ENCODE measurements at places on chromosomes 4 and X. TPM values are rescaled to one million over a fixed set of nuclear protein-coding genes. Genes with fewer than 3 reads are reported as not detected.

Gene SMR3B
- total RNA-seq: not detected

Gene AADAT
- 8.1 TPM for total RNA-seq

Gene SSX2B
- total RNA-seq: not detected

Gene CXCL9
- total RNA-seq: 0.10 TPM

Gene UGT2B11
- not detected for total RNA-seq

Gene F9
- total RNA-seq: 0.20 TPM

Gene VSIG1
- 0.20 TPM for total RNA-seq

Gene FAM156B
- 31.2 TPM for total RNA-seq

DNA sequence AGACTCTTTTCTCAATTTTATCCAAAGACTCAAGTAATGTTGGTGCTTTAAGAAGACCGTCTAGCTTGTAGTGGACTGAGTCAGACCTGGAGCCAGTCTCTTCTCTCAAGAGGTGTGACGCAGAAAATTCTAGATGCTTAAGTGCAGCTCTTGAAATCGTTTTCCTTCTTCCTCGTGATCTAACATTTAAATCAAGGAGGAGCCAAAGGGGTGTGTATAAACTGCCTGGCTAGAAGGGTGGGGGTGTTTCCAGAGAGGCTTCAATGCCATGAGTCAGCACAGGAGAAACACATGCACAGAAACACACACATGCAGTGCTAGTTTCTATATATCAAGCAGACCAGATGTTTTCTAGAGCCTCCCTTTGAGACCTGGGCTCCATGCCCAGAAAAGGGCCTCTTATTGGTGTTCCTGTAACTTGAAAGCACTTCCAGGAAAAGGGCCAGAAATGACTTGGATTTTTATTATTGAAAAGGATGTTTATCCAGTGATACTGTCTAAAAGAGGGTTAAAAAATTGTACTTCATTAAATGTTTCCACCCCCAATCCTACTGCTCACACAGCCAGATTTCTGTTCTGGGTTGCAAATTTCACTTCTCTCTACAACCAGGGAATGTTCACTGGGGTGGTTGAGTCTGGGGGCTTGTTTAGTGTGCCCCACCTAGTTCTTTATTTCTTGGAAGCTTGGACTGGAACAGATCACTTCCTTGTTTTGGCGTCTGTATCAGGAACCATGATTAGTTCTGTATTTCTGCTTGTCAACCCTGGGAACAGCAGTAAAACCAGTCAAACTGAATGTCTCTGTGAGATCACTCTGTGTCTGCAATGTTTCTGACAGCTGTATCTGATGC, at the start of gene CLIC2:
Gene CLIC2 (minus strand): TSS at position 129 of the 851 bp plus-strand sequence. CDS start 187 bp downstream, outside the sequence.
- DNase-seq: peak; percentile 87

GRCh38 chrX:107701493-107702121, 73.3 kb downstream of the PRPS1 start:
- DNase-seq: no peak

DNA sequence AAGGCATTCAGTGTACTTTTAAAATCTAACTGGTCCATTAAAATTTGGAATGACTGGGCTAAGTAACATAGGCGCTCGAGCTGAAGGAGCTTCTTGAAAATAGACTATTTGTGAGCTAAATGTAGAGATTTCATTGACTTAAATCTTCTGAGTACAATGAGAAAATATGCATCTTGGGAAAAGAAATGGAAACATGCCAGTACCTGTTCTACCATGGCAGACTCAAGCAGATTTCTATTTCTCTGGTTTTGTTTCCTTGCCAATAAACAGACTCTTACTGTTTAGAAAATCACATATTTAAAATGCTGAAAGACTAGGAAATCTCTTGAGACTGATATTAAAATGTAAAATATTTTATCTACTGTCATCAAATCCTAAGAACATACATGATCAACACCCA, 678.1 kb downstream of the FAT4 start:
- DNase-seq: no peak

DNA sequence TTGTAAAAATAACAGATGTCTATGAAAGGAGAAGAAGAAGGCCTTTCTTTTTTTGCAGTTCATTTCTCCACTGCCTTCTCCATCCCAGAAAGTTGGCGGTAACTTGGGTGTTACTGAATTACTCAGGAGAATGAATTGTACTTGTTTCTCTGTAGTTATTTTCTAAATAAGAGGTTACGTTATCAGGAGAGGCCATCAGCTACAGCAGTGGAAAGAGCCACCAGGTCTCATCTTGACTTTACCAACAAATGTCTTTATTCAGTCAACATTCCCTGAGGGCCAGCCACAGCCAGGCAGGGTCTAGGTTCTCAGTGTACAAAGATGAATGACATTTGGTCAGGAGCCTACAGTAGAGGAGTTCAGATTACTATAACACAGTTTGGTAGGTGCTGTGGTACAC, 8.1 kb downstream of the HADH start:
- no peak for DNase-seq

DNA sequence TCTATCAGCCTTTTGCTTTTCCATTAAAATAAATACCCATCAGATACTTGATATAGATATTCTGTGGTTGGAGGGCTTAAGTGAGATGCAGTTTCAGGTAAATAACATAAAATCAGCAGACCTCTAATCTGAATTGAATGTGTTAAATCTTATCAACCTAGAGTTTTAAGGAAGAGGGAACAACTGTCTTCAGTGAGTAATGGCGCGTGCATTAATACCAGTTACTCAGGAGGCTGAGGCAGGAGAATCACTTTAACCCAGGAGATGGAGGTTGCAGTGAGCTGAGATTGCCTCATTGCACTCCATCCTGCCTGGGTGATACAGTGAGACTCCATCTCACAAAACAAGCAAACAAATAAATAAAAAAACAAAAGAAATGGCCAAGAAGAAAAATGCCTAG, 54.3 kb downstream of the FAT4 start:
- DNase-seq: no peak

GRCh38 chr4:46392421-46392820, 2.5 kb upstream of the GABRA2 start:
- no peak for DNase-seq

DNA sequence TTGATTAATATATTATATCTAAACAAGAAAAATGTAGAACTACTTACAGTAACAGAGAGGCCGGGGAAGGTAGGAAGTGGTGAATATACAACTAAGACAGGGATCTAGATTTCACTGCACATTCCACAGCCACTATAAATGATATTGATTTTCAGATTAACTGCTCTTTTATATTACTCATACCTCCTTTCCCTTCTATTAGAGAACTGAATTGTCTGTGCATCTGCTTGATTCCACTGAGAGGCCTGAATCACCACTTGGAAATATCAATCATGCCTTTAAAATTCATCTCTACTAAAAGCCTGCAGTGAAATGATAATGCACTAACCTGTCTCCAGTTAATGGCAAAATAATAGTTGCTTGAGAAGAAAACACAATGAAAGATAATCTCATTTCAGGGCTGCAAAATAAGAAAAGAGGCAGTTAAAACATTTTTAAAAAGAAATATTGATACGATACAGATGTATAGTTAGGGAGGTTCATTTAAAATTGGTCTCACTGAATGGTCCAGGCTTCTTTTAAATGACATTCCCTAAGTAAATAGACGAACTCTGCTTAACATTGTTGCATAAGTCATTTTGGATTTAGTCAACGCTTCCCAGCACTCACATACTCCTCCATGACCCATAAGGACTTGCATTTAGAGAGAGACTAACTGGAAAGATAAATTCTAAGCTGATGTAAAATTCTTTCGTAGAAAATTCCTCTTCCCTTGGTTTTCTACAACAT, 3.8 kb downstream of the ANTXR2 start:
- no peak for DNase-seq

- no peak for DNase-seq
These were observed 39.6 kb upstream of the CHRNA9 start for GRCh38 chr4:40295572-40295971.

- DNase-seq: no peak
These were observed 18.0 kb downstream of the SPINK2 start for GRCh38 chr4:56803471-56803870.

DNA sequence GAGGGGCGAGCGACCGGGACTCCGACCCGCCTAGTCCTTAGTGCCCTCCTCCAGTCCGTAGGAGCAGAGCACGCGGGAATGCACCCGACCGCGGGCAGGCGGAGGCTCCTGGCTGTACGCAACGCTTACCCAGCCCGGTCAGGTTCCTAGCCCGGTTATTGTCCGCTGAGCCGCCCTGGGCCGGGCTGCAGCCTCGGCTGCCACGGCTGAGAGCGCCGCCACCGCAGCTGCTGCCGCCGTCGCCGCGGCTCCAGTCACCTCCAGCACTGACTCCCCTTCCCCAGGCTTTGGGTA, at the start of gene AMER1:
Gene AMER1 (minus strand): TSS at position 268 of the 294 bp plus-strand sequence. CDS start 12,422 bp downstream, outside the sequence.
- no peak for DNase-seq

DNA sequence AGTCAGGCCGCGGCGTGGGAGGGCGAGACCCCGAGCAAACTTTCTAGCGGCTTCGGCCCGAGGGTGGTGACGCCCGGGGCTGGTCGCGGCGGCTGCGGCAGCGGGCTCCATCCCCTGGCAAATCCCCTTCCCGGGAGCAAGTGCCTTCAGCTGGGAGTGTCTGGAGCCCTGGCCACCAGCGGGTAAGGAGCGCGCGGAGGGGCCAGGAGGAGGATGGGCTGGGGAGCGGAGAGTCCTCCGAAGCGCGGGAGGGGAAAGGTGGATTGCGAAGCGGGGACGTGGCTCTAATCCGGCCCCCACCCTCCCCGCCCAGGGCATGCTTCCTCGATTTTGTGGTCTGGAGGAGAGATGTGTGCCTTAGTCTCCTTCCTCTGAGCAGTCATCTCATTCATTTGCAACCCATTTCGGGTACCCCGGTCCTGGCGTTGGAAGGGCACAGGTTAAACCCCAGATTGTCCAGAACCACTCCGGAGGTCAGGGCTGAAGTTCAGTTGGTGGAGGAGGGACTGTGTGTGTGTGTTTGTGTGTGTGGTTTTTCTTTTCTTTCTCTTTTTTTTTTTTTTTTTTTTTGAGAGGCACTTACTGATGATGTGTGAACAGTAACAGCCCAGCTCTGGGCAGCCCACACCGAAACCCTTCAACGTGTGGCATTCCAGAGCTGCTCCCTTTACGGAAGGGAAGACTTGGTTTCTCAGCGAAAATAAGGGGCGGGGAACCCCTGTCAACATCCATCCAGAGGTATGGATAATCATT, 516 bp downstream of the SGMS2 start:
- peak; percentile 4 for DNase-seq

GRCh38 chrX:30489323-30489722, 88.2 kb downstream of the TASL start:
- no peak for DNase-seq

GRCh38 chr4:52507774-52508173, 151.3 kb downstream of the USP46 start:
- DNase-seq: no peak

- DNase-seq: peak; percentile 63
These were observed 10.4 kb downstream of the SLC9B1 start for GRCh38 chr4:103008875-103009729.

- DNase-seq: no peak
These were observed 84.8 kb upstream of the BMP2K start for GRCh38 chr4:78691334-78691754.

DNA sequence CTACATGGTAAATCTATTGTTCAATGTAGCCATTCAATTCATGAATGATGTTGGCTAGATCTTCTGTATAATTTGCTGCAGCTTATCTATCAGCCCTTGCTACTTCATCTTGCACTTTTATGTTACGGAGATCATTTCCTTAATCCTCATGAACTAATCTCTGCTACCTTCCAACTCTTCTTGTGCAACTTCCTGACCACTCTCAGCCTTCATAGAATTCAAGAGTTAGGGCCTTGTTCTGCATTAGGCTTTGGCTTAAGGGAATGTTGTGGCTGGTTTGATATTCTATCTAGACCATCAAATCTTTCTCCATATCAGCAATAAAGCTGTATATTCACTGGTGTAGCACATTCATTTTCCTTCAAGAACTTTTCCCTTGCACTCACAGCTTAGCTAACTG, 36.7 kb upstream of the MAP9 start:
- DNase-seq: no peak

DNA sequence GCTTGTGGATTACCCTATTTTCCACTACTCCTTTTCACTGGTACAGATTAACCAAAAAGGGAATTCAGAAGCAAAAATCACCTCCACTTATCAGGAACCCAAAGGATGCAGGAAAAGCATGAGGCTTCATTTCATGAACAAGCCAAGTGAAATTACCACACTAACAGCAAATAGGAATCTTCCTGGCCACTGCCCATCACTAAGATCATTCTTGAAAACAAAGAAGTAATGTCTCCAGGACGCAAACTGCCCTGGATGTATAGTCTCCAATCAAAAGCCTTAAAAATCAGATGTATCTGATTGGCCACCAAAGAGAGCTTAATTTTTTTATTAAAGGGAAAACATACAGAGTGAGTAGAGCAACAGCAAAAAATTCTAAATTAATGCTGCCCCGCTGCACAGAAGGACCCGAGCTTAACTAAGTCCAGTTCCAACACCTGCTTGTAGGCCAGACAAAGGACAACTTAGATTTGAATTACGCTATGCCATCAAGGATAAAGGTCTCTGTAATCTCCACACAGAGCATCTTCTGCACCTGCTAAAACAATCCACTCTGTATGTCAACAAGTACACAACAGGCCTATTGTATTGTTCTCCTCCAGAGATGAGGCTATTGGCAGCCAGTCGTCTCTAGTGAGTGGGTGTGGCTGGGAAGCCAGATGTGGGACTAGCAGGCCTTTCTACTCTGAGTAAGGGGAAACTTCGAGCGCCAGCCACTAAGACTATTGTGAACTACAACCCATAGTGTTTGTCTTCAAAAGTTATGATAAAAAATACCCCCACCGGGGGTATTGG, 12.4 kb downstream of the ZDHHC9 start:
- DNase-seq: peak; percentile 53

- no peak for DNase-seq
These were observed 67.3 kb downstream of the PSAPL1 start for GRCh38 chr4:7367406-7367805.

DNA sequence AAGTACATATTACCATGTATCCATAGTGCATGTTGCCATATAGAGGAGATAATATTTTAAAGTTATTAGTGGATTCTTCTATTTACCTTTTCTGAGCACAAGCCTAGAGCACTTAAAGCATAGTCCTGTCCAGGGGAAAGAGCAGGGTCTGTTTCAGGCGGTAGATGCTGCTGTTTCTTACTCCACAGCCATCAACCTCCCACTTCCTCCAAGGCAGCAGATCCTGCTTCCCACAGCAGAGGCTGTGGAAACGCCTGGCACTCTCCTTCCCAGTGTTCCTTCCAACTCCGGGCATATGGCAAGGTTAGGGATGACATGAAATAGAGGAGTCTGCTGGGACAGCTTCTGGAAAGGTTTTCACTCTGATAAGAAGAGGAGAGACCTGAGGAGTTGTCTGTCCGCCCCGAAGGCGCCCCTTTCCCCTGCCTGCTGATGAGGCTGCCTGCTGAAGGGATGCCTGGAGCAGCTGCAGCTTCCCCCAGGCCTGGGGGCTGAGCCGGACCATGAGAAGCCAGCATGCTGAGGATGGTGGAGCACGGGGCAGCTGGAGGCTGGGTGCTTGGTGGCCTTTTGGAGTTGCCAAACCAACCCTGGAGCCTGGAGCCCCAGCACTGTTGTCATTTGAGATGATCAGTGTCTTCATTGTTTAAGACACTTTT, 43.9 kb upstream of the SLC25A4 start:
- no peak for DNase-seq

All from skin of body (tissue), 3 donors.